ENCODE measurements at places on chromosomes 2 and 18.

DNA sequence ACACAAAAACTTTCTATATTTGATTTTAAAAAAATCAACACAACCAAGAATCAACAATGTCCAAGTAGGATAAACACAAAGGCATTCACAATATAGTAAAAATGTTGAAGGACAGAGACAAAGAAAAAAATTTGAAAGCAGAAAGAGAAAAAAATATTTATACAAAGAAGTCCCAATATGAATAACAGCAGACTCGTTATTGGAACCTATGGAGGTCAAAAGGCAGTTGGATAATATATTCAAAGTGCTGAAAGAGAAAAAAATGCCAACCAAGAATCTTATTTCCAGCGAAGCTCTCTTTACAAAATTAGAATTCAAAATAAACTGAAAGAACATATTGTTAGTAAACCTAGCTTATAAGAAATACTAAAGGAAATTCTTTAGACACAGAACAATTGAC, 859.5 kb downstream of the LRP1B start:
- no peak for DNase-seq

GRCh38 chr2:203820969-203821368, 46.6 kb upstream of the CTLA4 start:
- DNase-seq = no peak

DNA sequence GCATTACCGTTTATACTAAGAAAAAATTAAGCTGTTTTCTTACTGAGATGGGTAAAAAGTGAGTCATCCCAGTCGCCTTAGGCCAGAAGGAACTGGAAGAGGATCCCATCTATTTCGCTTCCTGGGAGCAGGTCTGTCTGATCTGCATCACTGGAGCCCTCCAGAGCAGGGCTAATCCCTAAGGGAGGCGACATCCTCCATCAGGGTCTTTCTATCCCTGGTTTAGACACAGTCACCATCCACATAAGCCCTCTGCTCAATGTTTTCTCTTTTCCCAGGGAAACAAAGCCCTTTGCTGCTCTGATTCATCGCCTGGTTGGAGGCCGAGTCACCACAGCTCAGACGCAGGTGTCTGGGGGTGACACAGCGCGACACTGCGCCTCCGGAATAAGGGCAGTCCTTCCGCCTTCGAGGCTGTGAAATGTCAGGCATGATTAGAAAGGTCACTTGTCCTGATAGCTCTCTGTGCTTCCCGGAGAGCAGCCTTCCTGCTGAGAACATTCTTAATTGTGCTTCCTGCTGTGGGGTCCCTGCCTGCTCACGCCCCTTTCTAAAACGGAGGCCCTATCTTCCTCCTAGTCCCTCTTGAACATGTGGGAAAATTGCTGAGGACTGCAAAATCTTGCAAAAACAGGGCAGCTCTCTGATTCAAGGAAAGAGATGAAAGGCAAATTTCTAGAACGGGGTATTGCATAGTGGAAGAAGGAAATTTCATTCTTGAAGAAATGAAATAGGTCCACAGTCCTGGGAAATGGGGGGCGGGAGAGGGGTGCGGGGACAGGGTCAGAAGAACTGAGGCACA, 56.3 kb downstream of the MARCHF4 start:
- DNase-seq = no peak

DNA sequence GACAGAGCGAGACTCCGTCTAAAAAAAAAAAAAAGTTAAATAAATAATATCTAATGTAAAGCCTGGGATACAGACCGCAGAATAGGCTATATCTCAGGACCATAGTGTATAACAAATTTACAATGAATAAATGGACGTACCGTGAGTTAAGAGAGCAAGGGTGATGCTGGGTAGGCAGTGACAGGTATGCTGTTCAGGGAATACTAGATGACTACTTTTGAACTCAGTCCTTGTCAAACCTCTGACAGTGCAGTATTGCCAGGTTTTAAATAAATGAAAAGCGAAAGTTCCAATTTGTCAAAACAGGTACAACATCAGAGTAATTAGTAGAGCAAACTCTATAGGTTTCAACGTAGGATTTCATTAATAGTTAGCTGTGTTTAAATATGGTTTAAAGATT, 76.8 kb downstream of the CALCRL start:
- no peak for DNase-seq

- DNase-seq = no peak
These were observed 11.5 kb downstream of the MSGN1 start for GRCh38 chr2:17827785-17828184.

DNA sequence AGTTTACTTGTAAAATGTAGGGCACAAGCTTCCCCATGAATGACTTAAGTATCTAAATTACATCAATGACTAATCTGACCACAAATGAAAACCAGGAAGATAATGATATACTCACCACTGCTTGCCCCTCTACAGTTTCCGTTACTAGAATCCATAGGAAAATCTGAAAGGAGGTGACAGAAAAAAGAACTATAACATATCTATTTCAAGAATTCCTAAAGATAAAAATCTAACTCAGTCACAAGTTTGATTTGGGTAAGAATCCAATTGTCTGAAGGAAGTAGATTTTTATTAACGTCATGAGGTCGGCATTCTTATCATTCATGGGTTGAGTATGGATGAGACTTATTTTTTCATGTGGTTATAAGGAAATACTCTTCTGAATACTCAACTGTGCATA, 7.8 kb downstream of the FRZB start:
- DNase-seq = no peak

DNA sequence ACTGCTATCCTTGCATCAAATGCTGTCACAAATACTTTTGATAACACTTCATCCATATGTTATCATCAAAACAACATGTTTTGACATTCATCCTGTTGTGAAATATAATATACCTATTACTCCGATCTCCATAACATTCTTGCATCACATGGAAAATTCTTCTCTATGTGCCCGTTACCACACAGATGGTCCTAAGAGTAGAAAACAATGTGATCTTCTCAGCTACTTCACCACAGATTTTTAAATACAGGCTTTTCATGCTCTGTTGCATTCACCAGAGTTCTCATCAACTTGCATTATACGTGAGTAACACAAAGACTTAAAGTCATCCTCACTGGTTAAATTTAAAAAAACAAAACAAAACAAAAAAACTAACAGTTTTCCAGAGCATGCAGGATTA, 1603.3 kb upstream of the ZEB2 start:
- DNase-seq = no peak

- DNase-seq = no peak
These were observed 7.6 kb downstream of the GPATCH11 start for GRCh38 chr2:37091873-37092272.

GRCh38 chr2:28901202-28901601, 6.7 kb downstream of the WDR43 start:
- no peak for DNase-seq

DNA sequence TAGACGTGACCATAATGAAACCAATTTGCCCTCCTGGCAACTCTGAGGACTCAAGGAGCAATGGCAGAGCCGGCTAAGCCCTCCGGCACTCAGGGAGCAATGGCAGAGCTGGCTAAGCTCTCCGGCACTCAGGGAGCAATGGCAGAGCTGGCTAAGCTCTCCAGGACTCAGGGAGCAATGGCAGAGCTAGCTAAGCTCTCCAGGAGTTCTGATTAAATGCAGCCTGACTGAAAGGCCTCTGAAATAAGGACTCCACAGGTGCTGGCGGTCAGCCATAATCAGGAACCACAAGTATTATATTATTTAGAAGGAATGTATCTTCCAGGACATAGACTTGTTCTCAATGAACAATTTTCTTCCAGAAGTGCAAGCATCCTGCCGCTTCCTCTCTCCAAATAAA, 65.2 kb downstream of the C2orf76 start:
- no peak for DNase-seq

- no peak for DNase-seq
These were observed 17.5 kb upstream of the ACVR1 start for GRCh38 chr2:157893611-157894010.

DNA sequence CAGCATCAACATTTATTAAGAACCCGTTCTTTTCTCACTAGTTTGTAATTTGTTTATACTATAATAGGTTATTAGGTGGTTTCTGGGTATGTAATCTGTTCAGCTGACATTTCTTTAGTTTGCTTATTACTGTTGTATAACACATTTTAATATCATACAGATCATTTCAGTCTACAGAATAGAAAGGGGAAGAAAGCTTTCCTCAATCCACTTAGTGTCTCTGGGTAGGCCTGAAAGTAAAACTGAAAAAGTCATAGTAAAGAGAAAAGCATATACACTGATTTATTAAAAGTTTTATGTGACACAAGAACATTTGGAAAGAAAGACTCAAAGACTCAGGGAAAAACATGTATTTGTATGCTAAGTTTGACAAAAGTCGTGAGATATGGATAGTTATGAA, 16.8 kb upstream of the KCNJ3 start:
- DNase-seq = no peak

DNA sequence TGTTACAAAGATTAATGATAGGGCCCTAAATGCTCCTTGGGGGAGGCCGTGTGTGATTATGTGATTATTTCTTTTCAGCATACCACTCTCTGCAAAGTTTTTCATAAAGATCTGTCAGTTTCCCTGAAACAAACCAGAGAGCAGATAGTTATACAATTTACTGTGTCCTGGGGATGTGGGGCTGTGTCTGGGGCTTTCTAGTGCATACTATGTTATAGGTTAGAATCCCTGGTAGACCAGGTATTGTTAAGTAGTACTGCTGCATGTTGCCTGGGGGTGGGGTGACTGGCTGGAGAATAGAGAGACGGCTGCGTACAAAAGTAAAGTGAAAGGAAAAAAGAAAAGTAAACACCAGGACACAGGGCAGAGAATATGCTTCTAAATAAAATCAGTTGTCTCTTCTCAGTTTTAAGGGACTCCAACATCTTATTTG, 3.3 kb upstream of the CCBE1 start:
- no peak for DNase-seq

- no peak for DNase-seq
These were observed 169.8 kb upstream of the ID2 start for GRCh38 chr2:8511868-8512612.

GRCh38 chr2:143899987-143900386, 619.9 kb downstream of the ZEB2 start:
- DNase-seq = no peak

DNA sequence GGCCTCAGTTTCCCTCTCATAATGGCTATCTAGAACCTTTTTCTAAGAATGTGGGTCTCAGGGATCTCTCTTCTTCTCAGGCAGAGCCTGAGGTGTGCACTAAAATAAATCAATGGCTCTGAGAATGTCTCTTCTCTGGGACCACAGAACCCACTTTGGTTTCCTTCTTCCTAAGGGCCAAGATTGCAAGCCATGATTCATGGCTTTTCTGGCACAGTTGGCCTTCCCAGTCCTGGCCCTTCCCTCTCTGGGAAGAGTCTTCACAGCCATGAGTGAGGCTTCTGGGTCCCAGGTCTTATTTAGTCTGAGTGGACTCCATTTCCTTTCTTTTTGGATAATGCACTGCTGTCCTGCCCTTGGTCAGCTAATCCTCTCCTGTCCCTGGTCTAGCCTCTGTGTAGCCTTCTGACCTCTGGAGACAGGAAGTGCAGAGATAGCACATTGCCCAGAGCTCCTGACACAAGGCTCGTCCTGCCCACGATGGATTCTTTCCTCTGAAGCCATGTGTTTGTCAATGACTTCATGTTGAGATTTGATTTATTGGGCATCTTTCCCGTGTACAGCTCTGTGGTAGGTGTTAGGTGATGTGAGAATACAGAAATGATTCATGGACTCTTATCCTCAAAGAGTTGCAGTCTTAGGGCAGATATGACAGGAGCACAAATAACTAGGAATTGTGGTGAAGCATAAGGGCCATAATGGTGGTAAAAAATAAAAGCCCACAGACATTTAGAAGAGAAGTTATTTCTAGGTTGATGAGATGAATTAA, 245.0 kb downstream of the CLIP4 start:
- no peak for DNase-seq

GRCh38 chr2:102839668-102840388, 78.0 kb downstream of the TMEM182 start:
- DNase-seq = peak; percentile 34

- DNase-seq = no peak
These were observed 44.0 kb downstream of the MAL start for GRCh38 chr2:95069465-95069864.

GRCh38 chr2:148720501-148721001, 76.0 kb downstream of the EPC2 start:
- no peak for DNase-seq

GRCh38 chr2:167293943-167294775, 405.9 kb downstream of the XIRP2 start:
- DNase-seq = no peak

DNA sequence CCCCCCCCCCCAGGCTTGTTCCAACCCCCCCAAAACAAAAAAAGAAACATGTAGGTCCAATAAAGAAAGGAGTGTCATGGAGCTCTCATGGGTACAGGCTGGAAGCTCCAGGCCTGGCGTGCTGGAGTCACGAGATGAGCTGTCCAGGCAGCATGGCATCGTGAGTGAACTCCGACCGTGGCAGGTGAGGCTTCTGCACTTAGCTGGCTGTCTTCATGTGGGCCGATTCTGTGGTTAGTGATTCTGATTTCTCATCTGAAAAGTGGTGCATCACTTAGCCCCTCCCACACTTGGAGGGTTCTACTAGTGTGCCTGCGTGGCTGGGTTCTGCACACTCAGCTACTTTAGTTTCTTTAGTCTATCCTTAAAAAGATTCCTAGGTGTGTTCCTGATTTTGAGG, 126.4 kb upstream of the MGAT5 start:
- DNase-seq = peak; percentile 61

GRCh38 chr18:5024741-5025140, 172.3 kb downstream of the AKAIN1 start:
- no peak for DNase-seq

DNA sequence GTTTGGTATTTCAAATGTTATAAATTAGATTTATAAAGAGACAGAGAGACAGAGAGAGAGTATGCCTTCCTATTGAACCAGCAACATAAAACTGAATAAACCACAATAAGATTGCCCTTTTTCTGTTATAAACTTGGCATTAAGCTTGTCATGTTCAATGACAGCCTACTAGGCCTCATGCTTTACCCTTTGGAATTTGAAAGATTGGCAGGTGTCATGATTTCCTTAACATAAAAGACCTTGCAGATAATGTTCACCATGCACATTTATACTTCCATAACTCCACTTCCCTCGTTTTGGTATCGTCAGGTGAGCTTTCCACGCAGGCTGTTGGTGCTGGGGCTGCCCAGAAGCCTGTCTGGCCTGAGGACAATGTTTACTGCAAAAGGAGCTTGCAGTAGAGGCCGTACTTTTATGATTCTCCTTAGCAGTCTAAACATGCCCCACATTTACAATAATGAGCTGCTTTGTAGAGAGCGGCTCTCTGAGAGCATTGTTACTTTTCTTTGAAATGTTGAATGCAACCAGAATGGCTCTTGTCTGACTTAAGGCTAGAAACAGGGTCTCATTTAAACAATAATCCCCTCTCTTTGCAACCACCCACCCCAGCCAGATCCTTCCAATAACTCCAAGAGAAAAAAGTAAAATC, 379.1 kb upstream of the ATP5MC3 start:
- DNase-seq = no peak

DNA sequence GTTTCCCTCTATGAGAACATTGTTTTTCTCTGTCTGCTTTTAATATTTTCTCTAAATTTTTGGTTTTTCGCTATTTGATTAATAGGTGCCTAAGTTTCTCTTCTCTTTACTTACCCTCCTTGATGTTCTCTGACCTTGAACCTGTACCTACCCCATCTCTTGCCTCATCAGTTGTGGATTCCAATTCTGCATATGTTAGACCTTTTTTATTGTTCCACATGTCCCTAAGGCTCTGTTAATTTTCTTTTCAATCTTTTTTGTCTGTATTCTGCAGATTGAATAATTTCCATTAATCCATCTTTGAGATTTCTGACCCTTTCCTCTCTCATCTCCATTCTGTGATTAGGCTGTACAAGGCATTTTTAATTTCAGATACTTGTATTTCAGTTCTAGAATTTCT, 23.1 kb downstream of the RELCH start:
- DNase-seq = no peak
